ENCODE measurements at places on chromosomes 16 and 17. TPM values are rescaled to one million over a fixed set of nuclear protein-coding genes. Genes with fewer than 3 reads are reported as not detected.
A peak's percentile ranks its signal among the peaks of the same experiment; 100 is the strongest.

The RRAD gene
- total RNA-seq = 0.28 TPM

The ITGAL gene
- total RNA-seq = 187 TPM

The HOXB8 gene
- not detected for total RNA-seq

The TMIGD1 gene
- not detected for total RNA-seq

The CDRT4 gene
- total RNA-seq = 3.3 TPM

The ZSCAN10 gene
- 0.36 TPM for total RNA-seq

The DUS1L gene
- 160 TPM for total RNA-seq

The NT5C gene
- total RNA-seq = 14.1 TPM

The ATP2A3 gene
- 199 TPM for total RNA-seq

The AMFR gene
- total RNA-seq = 79.2 TPM

The PITPNM3 gene
- 0.34 TPM for total RNA-seq

The SEPTIN12 gene
- not detected for total RNA-seq

The CACNA1H gene
- 6.3 TPM for total RNA-seq

GRCh38 chr16:57422026-57422944 lies 17.7 kb downstream of the CCL17 start:
- no peaks in the 10 kb centered on the region for H3K36me3 ChIP-seq
- H3K4me3 ChIP-seq = no peak overlapping the region
- H3K27me3 ChIP-seq = no peaks in the 10 kb centered on the region
- H3K4me1 ChIP-seq = peaks cover 16% of the 10 kb centered on the region
- H3K27ac ChIP-seq = no peak overlapping the region

DNA sequence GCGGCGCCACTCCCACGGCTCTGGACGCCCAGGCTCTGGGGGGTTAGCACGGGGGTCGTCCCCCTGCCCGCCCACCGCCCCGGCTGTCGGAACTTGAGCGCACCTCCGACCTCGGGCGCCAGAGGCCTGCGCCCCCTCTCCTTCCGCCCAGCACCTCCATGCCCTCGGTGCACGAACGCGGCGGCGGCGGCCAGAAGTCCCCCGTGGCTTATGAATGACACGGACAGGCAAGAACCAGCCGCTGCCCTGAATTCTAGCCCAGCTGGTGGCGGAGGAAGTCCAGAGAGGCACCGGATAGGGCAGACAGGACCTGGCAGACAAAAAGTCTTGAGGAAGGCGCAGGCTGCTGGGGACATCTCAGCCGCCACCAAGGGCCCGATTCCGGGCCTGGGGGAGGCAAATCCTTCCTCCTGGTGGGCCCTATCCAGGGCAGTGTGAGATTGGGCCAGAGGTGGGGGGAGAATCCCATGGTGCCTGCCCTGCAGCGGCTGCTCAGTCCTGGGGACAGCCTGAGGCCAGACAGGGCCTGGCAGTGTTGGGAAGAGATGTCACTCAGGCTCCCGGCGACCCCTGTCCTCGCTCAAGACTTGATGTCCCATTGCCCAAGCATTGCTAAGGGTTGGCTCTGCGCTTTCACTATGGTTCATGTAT lies 897 bp upstream of the CYGB start:
- no peak overlapping the region for H3K27ac ChIP-seq
- H3K36me3 ChIP-seq = no peaks in the 10 kb centered on the region
- H3K27me3 ChIP-seq = peaks cover 25% of the 10 kb centered on the region
- peaks cover 14% of the 10 kb centered on the region for H3K4me1 ChIP-seq
- no peak overlapping the region for H3K4me3 ChIP-seq

- H3K4me1 ChIP-seq = peaks cover 6% of the 10 kb centered on the region
- peaks cover 16% of the 10 kb centered on the region for H3K27me3 ChIP-seq
- H3K36me3 ChIP-seq = no peaks in the 10 kb centered on the region
- no peak overlapping the region for H3K27ac ChIP-seq
Measured at GRCh38 chr16:58459344-58460218, 40.4 kb upstream of the NDRG4 start.

DNA sequence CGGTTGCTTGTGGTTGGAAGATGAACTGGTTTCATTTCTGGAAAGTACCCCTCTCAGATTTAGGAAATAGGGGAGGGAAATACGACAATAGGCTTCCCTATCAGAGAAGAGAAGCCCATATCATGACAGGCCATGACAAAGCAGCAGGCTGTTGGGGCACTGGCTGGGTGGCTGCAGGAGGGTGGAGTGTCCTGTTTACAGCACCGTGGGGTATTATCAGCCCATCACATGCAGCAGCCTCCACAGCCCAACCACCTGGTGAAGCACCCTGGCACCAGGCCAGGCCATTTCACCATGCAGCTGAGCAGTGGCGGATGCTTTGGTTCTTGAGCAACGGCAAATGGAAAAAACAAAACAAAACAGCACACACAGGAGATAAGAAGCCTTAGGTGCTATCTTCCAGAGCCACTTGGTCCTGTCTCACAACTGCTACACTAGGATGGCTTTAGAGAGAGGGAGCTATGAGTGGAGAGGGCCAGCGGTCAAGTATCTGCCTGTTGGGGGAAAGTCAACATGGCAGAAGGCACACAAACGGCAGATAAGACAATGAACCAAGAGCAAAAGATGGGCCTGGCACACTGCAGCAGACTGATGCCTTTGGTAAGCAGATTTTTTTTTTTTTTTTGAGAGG lies 24.2 kb downstream of the FAM117A start:
- H3K36me3 ChIP-seq = no peaks in the 10 kb centered on the region
- H3K4me3 ChIP-seq = peak overlapping the region; percentile 54
- peak overlapping the region; percentile 88 for H3K27ac ChIP-seq
- DNase-seq = peak; percentile 96

GRCh38 chr16:24729243-24729950 lies at the start of gene TNRC6A:
TSS of gene TNRC6A (plus strand) at chr16:24729651. CDS start at chr16:24729842, 191 bp downstream.
- peak within 1 kb of the TSS; percentile 82 for H3K4me3 ChIP-seq
- H3K27me3 ChIP-seq = no peaks in the 10 kb centered on the region
- H3K36me3 ChIP-seq = peaks cover 6% of the 10 kb centered on the region
- peak within 1 kb of the TSS; percentile 96 for H3K27ac ChIP-seq
- peak; percentile 90 for DNase-seq

DNA sequence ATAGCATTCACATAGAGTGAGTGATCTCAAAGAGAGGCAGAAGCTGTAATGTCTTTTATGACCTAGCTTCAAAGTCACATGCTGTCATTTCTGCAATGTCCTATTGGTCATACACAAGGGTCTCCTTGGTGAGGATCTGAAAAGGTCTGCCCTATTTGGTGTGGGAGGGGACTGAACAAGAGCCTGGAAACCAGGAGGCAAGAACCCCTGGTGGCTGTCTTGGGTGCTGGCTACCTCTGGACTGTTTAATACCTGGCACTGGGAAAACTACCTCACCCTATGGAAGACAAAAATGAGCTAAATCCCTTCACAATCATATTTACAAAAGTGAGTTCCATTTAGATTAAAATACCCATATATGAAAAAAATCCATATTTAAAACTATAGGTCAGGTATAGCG lies 9.0 kb downstream of the KCTD13 start:
- H3K36me3 ChIP-seq = peaks cover 53% of the 10 kb centered on the region
- no peak overlapping the region for H3K4me3 ChIP-seq
- no peak for DNase-seq
- no peaks in the 10 kb centered on the region for H3K27me3 ChIP-seq

GRCh38 chr16:30892670-30893416 lies 1.0 kb downstream of the BCL7C start:
- H3K36me3 ChIP-seq = peaks cover 26% of the 10 kb centered on the region
- peak overlapping the region; percentile 88 for H3K4me3 ChIP-seq
- H3K4me1 ChIP-seq = peaks cover 50% of the 10 kb centered on the region
- peak overlapping the region; percentile 85 for H3K27ac ChIP-seq
- no peaks in the 10 kb centered on the region for H3K27me3 ChIP-seq
- no peak for DNase-seq

DNA sequence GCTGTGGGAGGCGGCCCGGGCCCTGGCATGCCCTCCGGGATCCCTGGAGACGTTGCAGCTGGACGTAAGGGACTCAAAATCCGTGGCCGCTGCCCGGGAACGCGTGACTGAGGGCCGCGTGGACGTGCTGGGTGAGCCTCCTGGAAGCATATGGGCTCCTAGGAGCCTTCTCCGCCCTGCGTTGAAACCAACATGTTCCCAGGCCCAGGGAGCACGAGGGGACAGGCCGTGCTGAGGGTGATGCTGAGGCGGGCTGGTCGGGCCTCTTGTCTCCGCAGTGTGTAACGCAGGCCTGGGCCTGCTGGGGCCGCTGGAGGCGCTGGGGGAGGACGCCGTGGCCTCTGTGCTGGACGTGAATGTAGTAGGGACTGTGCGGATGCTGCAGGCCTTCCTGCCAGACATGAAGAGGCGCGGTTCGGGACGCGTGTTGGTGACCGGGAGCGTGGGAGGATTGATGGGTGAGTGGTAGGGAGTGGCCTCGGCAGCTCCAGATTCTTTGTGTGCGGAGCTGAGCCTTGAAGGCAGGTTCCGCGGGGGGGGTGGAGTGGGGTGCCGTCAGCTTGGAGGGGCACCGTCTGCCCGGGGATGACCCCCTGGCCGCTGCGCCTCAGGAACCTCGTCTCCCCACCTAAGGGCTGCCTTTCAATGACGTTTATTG lies 567 bp downstream of the HSD17B1 start:
- peaks cover 37% of the 10 kb centered on the region for H3K4me1 ChIP-seq
- no peak overlapping the region for H3K4me3 ChIP-seq
- H3K36me3 ChIP-seq = peaks cover 5% of the 10 kb centered on the region
- no peak overlapping the region for H3K27ac ChIP-seq

GRCh38 chr17:28641579-28641978 lies 3.4 kb downstream of the BLTP2 start:
- peaks cover 64% of the 10 kb centered on the region for H3K36me3 ChIP-seq
- no peaks in the 10 kb centered on the region for H3K27me3 ChIP-seq
- H3K4me3 ChIP-seq = no peak overlapping the region
- DNase-seq = no peak
- peaks cover 41% of the 10 kb centered on the region for H3K4me1 ChIP-seq
- no peak overlapping the region for H3K27ac ChIP-seq

DNA sequence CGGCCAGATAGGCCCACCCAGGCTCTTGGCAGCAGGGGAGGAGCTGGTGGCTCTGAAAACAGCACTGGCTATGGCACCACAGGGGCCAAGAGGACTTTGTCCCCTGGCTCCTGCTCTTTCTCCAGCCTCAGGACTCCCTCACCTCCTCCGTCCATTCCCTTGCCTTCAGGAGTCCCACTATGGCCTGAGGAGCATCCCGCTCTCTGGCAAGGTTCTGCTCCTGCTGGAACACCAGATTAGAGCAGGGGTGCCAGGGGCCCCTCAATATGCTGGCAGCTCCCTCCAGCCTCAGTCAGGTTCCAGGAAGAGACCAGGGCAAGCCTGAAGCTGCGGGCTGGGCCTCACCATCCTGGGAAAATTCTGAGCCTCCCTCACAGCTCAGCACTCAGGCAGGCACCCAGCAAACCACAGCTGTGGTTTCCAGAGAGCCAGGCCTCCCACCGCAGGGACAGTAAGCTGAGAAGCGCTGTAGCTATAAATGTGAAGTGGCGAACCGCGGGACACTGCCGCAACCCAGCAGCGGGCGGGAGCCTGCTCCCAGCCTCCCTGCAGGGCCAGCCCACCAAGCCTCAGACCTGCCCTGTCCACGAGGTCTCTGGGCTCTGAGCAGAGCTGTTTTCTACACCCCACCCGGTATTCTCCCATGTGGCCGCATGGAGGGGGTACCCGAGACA lies 25.7 kb downstream of the C17orf100 start:
- H3K36me3 ChIP-seq = no peaks in the 10 kb centered on the region
- H3K4me3 ChIP-seq = no peak overlapping the region
- H3K27me3 ChIP-seq = peaks cover 32% of the 10 kb centered on the region
- DNase-seq = no peak

- no peaks in the 10 kb centered on the region for H3K27me3 ChIP-seq
- peak; percentile 23 for DNase-seq
- peaks cover 19% of the 10 kb centered on the region for H3K36me3 ChIP-seq
Measured at GRCh38 chr17:7884581-7885366, 3.8 kb upstream of the CHD3 start.

GRCh38 chr16:2912330-2913199 lies 834 bp downstream of the FLYWCH1 start:
- DNase-seq = no peak
- H3K36me3 ChIP-seq = peaks cover 13% of the 10 kb centered on the region
- H3K4me3 ChIP-seq = peak overlapping the region; percentile 75
- H3K4me1 ChIP-seq = peaks cover 18% of the 10 kb centered on the region
- H3K27ac ChIP-seq = peak overlapping the region; percentile 7

- peaks cover 29% of the 10 kb centered on the region for H3K27me3 ChIP-seq
- H3K4me1 ChIP-seq = peaks cover 13% of the 10 kb centered on the region
- H3K4me3 ChIP-seq = no peak overlapping the region
- no peak overlapping the region for H3K27ac ChIP-seq
- no peaks in the 10 kb centered on the region for H3K36me3 ChIP-seq
Measured at GRCh38 chr17:1273492-1274244, 3.4 kb downstream of the BHLHA9 start.

- H3K4me3 ChIP-seq = no peak overlapping the region
- DNase-seq = no peak
- H3K36me3 ChIP-seq = no peaks in the 10 kb centered on the region
- no peaks in the 10 kb centered on the region for H3K4me1 ChIP-seq
Measured at GRCh38 chr17:63163158-63163520, 197.1 kb downstream of the TANC2 start.

DNA sequence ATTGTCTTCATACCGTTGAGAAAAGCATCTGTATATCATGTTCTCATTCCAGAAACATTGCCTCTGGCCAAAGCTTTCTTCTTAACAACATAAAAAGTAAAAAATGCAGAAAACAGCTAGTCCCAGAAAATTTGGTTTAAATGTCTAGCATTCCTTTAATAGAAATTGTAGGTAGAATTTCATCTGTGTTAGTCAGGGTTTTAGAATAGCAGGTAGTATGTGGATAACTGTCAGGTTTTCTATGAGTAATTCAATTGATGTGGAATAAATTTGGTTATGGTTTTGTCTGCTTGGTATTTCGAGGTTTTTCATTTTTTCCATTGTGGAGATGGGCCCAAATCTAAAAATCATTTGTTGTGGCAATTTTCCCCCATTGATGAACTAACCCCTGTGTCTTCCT lies 616.7 kb downstream of the KCNJ2 start:
- DNase-seq = no peak
- no peaks in the 10 kb centered on the region for H3K4me1 ChIP-seq
- H3K27me3 ChIP-seq = no peaks in the 10 kb centered on the region
- H3K27ac ChIP-seq = no peak overlapping the region

DNA sequence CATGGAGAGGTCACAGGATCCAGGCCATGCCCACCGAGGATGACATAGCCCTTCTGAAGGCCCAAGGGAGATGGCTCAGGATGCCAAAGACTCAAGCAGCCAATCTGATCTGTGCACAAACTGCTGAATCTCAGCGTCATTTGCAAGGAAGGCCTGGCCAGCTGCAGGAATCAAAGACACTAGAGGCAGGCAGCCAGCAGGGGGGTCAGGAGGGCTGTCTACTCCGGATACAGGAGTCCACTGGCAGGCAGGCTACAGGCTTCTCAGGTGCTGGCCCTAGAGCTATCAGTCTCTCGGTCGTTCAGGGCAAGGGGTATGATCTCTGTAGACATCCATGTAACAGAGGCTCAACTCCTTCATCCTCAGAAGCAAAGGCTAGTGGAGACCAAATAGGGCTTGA lies 1735.3 kb downstream of the TP53TG3F start:
- H3K4me1 ChIP-seq = no peaks in the 10 kb centered on the region
- no peak overlapping the region for H3K4me3 ChIP-seq
- no peaks in the 10 kb centered on the region for H3K36me3 ChIP-seq
- no peak overlapping the region for H3K27ac ChIP-seq
- H3K27me3 ChIP-seq = no peaks in the 10 kb centered on the region

DNA sequence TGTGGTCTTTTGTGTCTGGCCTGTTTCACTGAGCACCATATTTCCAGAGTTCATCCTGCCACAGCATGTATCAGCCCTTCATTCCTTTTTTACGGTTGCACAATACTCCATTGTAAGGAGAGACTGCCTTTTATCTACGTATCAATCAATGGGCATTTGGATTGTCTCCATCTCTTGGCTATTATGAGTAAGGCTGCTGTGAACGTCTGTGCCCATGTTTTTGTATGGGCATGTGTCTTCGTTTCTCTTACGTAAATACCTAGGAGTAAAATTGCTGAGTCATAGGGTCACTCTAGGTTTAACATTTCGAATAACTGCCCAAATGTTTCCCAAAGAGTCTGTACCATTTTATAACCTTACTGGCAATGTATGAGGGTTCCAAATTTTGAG lies 202.8 kb upstream of the FOXF1 start:
- H3K27me3 ChIP-seq = peaks cover 3% of the 10 kb centered on the region
- H3K36me3 ChIP-seq = no peaks in the 10 kb centered on the region
- no peak for DNase-seq
- H3K4me1 ChIP-seq = no peaks in the 10 kb centered on the region

Measured in CD4-positive, alpha-beta T cell (primary cell).